ENCODE measurements at places on chromosomes 1 and 21.

- DNase-seq = no peak
Observed at GRCh38 chr1:102967786-102968185, 140.5 kb downstream of the COL11A1 start.

GRCh38 chr1:89201106-89201794 lies 2.5 kb upstream of the GBP4 start:
- no peak for DNase-seq

DNA sequence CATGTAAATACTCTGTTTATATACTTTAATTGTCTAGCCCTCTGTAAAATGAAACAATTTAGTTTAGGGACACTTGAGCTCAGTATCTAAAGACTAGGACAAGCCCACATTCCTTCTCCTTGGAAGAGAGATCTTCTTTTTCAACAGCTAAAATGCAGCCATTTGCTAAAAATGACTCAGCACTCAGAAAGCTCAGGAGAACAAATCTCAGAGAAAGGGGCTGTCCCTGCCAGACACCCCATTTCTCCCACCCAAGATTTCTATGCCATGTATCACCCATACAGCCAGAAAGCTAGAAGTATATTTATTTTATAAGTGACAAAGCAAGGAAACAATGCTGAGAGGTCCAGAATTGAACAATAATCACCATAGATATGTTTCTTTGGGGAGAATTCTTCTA lies 23.2 kb upstream of the PRDX6 start:
- no peak for DNase-seq

GRCh38 chr1:226100436-226101391 lies 38.2 kb downstream of the H3-3A start:
- no peak for DNase-seq

GRCh38 chr1:55882931-55883330 lies 667.8 kb upstream of the USP24 start:
- DNase-seq = no peak

- no peak for DNase-seq
Observed at GRCh38 chr1:94629259-94630181, 88.0 kb upstream of the F3 start.

DNA sequence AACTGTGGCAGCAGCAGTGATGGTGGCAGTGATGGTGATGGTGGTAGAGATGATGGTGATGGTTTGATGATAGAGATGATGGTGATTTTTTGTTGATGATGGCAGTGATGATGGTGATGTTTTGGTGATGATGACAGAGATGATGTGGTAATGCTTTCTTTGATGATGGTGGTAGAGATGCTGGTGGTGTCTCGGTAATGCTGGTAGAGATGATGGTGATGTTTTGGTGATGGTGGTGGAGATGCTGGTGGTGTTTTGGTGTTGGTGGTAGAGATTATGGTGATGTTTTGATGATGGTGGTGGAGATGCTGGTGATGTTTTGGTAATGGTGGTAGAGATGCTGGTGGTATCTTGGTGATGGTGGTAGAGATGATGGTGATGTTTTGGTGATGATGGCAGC lies 131.6 kb downstream of the NAV1 start:
- no peak for DNase-seq

- no peak for DNase-seq
Observed at GRCh38 chr1:178682886-178683285, 42.2 kb upstream of the RALGPS2 start.

GRCh38 chr1:226268421-226269124 lies 40.4 kb downstream of the LIN9 start:
- DNase-seq = no peak

DNA sequence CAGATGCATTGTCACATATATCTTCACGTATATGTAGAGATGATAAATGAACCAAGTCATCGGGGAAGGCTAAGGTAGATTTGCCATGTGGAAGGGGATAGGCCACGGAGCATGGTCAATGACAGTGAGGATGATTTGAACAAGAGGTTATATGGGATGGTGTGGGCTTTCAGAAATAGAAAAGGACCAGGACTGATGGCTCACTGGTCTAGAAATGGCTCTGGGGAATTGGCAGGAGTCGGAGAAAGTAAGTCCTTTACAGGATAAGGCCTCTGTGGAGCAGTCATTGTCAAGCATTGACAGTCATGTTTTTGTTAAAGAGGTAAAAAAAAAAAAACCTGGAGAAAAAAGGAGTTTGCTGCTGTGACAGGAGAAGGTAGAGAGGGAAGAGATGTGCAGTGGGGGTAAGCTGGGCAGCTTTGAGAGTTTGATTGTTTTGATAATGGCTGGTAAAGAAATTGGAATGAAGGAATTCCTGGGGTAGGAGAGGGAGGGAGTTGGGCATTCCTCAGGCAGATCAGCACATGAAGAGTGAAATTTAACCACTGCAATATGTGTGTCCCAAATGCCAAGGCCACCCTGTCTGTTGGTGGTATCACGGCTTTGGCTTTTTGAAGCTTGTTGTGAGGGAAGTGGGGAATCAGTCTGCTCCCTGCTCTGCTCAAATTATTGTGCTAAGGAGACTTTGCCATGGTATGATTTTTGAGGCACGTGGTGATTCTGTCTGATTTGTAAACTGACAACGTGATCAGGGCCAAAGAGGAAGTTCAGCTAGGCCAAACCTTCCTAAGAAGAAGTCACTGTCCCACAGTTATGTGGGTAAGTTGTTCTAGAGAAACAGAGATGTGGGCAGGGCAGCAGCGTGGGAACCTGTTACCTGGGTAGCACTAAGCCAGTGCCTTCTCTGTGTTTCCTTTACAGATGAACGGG lies 26.0 kb downstream of the MACF1 start:
- DNase-seq = peak; percentile 12

Measured in T-helper 2 cell treated with Interferon-gamma antibody and Interleukin-4, amounts not matched to agents 5 μg/mL and 100 μg/mL, for 36 hours (primary cell).